Activated CD4-positive, alpha-beta memory T cell treated with anti-CD3 and anti-CD28 coated beads for 36 hours (primary cell): ENCODE measurements at places on chromosomes 13 and 19. TPM values are rescaled to one million over a fixed set of nuclear protein-coding genes. Genes with fewer than 3 reads are reported as not detected.

The HIPK4 gene
- not detected for total RNA-seq

The ZNF569 gene
- 5.3 TPM for total RNA-seq

The CFAP97D2 gene
- not detected for total RNA-seq

The ZNF154 gene
- 0.61 TPM for total RNA-seq

The SNRNP70 gene
- 180 TPM for total RNA-seq

The PTGIR gene
- 22.6 TPM for total RNA-seq

The SIGLEC14 gene
- total RNA-seq: not detected
